Upper lobe of left lung (tissue), 6 donors: ENCODE measurements at places on chromosomes 4 and X.
A peak's percentile ranks its signal among the peaks of the same experiment; 100 is the strongest.

GRCh38 chr4:183499389-183499788 is 5.5 kb upstream of the ING2 start:
- H3K36me3 ChIP-seq = no peaks in the 10 kb centered on the region
- DNase-seq = no peak
- H3K4me3 ChIP-seq = no peak overlapping the region
- H3K4me1 ChIP-seq = peaks cover 7% of the 10 kb centered on the region

- no peaks in the 10 kb centered on the region for H3K4me1 ChIP-seq
- DNase-seq = no peak
- no peak overlapping the region for H3K4me3 ChIP-seq
These were observed 40.2 kb upstream of the MAGED1 start for GRCh38 chrX:51853251-51853650.

GRCh38 chrX:132822634-132823012 is 135.8 kb downstream of the HS6ST2 start:
- no peaks in the 10 kb centered on the region for H3K4me1 ChIP-seq
- H3K27ac ChIP-seq = no peak overlapping the region
- H3K4me3 ChIP-seq = no peak overlapping the region
- no peaks in the 10 kb centered on the region for H3K27me3 ChIP-seq
- DNase-seq = no peak

DNA sequence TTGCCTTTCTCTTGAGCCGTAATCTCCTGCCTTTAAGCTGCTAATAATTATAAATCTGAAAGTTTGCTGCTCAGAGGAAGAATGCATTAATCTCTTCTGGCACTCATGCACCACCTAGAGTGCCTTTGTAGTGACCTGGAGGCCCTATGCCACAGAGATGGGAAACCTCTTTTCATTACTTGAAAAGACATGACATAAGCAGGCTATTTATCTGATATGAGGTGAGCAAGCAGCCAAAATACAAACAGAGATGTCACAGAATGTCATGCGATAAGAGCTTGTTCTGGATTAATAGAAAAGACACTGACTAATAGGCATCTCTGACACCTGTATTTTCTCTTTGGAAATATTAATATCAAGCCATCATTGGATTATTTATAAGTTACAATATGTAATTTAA is 42.3 kb downstream of the GABRB1 start:
- no peaks in the 10 kb centered on the region for H3K4me1 ChIP-seq
- no peaks in the 10 kb centered on the region for H3K27me3 ChIP-seq
- H3K36me3 ChIP-seq = no peaks in the 10 kb centered on the region
- H3K27ac ChIP-seq = no peak overlapping the region
- DNase-seq = no peak
- H3K4me3 ChIP-seq = no peak overlapping the region

GRCh38 chr4:89000844-89001360 is 56.1 kb downstream of the FAM13A start:
- H3K36me3 ChIP-seq = no peaks in the 10 kb centered on the region
- H3K4me1 ChIP-seq = no peaks in the 10 kb centered on the region
- no peak overlapping the region for H3K27ac ChIP-seq
- no peak for DNase-seq
- no peak overlapping the region for H3K4me3 ChIP-seq
- H3K27me3 ChIP-seq = no peaks in the 10 kb centered on the region

- DNase-seq = no peak
- no peaks in the 10 kb centered on the region for H3K36me3 ChIP-seq
- H3K27me3 ChIP-seq = no peaks in the 10 kb centered on the region
- no peak overlapping the region for H3K27ac ChIP-seq
These were observed 34.0 kb upstream of the ARSH start for GRCh38 chrX:2972391-2972790.

- H3K27me3 ChIP-seq = no peaks in the 10 kb centered on the region
- DNase-seq = no peak
- no peak overlapping the region for H3K4me3 ChIP-seq
- H3K27ac ChIP-seq = no peak overlapping the region
- H3K36me3 ChIP-seq = no peaks in the 10 kb centered on the region
These were observed 85.5 kb upstream of the ACSL1 start for GRCh38 chr4:184911310-184911709.

- H3K4me3 ChIP-seq = no peak overlapping the region
- no peaks in the 10 kb centered on the region for H3K4me1 ChIP-seq
- H3K27ac ChIP-seq = no peak overlapping the region
- H3K27me3 ChIP-seq = no peaks in the 10 kb centered on the region
- H3K36me3 ChIP-seq = no peaks in the 10 kb centered on the region
These were observed 19.5 kb upstream of the ZNF41 start for GRCh38 chrX:47502316-47503125.

DNA sequence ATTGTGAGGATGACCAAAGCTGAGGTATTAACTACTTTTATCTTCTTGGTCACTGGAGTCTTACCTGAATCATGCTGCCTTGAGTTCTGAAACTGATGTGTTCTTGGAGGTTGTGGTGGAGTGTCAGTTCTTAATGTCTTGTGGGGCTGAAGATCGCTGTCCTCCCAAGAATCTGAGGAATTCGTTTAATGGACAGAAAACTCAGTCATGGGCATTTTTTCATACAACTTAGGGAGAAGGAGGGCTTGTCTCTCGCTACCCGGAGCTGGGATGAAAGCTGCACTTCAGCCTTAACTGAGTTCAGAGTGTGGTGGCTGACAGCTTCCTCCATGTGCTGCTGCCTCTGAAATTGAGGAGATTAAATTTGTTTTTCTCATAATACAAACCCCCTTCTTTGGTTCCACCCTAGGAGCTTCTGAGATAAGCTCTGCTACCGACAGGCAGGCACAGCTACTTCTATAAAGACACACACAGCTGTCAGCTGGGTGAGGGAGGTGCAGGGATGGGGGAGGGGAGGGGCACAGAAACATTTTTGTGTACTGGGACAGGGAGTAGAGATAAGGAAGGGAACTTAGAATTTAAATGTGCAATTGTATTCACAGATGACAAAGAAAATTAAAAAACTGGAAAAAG is 30.8 kb downstream of the RBBP7 start:
- H3K36me3 ChIP-seq = peaks cover 42% of the 10 kb centered on the region
- no peaks in the 10 kb centered on the region for H3K27me3 ChIP-seq
- DNase-seq = no peak
- H3K4me3 ChIP-seq = no peak overlapping the region

DNA sequence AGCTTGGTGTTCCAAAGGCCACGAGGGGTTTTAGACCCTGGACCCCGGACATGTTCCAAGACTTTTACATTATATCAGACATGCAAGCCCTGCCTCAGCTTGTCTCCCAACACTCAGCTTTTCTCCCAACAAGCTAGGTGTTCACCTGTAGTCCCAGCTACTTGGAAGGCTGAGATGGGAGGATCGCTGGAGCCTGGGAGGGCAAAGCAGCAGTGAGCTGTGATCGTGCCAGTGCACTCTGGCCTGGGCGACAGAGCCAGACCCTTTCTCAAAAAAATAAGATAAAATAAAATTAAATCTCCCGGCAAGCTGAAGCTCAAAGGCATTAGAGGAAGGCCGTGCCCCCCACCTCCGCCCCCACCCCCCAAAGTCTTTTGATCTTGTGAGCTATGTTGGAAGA is 13.7 kb downstream of the CTAG1A start:
- no peaks in the 10 kb centered on the region for H3K4me1 ChIP-seq
- H3K27ac ChIP-seq = no peak overlapping the region
- H3K36me3 ChIP-seq = no peaks in the 10 kb centered on the region
- no peaks in the 10 kb centered on the region for H3K27me3 ChIP-seq

DNA sequence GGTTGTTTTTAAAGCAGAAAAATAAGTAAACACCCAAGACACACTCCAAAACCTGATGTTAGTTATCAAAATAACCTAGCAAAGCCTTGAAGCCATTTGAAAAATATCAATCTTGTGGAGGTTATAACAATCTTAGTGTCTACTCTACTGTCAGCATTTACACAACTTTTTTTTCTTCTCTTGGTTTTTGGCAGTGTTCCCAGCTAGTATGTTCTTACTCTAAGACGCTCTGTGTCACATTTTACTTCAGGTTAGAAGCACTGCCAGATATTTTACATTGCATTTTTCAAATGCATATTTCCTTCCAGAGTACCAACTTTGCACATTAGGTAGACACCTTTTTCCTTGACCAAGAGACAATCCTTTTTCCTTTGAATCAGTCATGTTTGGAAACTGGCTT is 114.0 kb upstream of the INPP4B start:
- no peak overlapping the region for H3K4me3 ChIP-seq
- no peak for DNase-seq
- H3K36me3 ChIP-seq = no peaks in the 10 kb centered on the region
- no peaks in the 10 kb centered on the region for H3K4me1 ChIP-seq
- H3K27ac ChIP-seq = no peak overlapping the region
- no peaks in the 10 kb centered on the region for H3K27me3 ChIP-seq

- no peak overlapping the region for H3K4me3 ChIP-seq
- no peak overlapping the region for H3K27ac ChIP-seq
- H3K27me3 ChIP-seq = no peaks in the 10 kb centered on the region
These were observed 14.4 kb downstream of the KCTD8 start for GRCh38 chr4:44434247-44434646.

DNA sequence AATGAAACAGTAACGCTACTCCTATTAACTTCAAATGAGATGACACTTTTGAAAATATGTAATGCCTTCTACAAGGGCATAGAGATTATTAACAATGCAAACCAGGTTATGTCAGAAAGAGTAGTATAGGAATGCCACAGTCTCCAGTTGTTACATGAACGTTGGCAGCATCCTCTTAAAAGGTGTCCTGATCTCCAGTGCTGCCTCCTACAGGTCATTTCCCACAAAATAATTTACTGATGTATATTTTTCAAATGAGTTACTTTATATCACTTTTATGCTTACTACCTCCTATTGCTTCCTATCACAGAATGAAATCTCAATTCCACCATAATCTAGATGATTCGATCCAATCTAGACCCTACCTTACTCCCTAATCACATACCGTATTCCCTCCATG is 195.2 kb upstream of the EPHA5 start:
- H3K4me3 ChIP-seq = no peak overlapping the region
- H3K4me1 ChIP-seq = no peaks in the 10 kb centered on the region
- H3K27ac ChIP-seq = no peak overlapping the region
- no peaks in the 10 kb centered on the region for H3K27me3 ChIP-seq
- DNase-seq = no peak

GRCh38 chr4:41359836-41360213 is 103.1 kb downstream of the UCHL1 start:
- H3K4me3 ChIP-seq = peak overlapping the region; percentile 89
- no peaks in the 10 kb centered on the region for H3K27me3 ChIP-seq
- no peak for DNase-seq
- H3K36me3 ChIP-seq = no peaks in the 10 kb centered on the region
- H3K27ac ChIP-seq = peak overlapping the region; percentile 80

DNA sequence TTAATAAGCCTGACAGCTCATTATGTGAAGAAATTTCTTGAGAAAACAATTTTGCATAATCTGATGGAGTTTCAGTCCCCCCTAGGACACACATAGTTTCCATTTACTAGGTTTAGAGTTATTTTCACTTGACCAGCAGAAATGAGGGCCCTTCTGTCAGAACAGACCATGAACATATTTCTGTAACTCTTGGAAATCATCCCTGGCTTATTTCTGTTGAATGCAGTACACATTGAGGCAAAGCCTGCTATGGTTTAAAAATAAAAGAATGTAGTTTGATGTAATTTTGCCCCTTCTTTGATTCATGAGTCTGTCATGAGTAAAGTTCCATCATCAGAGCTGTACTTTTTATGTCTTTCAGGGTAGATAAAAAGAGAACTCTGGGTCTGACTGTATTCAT is 104.6 kb upstream of the ETNPPL start:
- no peak overlapping the region for H3K27ac ChIP-seq
- no peak for DNase-seq
- no peak overlapping the region for H3K4me3 ChIP-seq

DNA sequence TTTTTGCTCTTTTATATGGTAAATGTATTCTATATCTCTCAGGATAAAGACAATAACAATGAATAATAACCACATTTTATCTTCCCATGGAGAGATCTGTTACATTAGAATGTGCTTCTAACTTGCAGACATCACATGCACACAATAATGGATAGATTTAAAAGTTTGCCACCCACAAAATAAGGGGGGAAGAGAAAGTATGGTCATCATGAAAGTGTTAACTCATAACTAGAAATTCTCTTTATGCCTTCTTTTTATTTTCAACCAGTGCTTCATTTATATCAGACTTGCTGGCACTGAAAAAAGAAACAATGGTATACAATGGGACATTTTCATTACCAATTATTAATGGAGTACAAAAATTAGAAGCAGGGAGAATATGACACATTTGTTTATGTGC is 470.0 kb downstream of the FAT4 start:
- no peaks in the 10 kb centered on the region for H3K4me1 ChIP-seq
- no peaks in the 10 kb centered on the region for H3K27me3 ChIP-seq
- H3K4me3 ChIP-seq = no peak overlapping the region
- H3K27ac ChIP-seq = no peak overlapping the region

GRCh38 chr4:153365003-153365402 is 20.5 kb downstream of the MND1 start:
- no peaks in the 10 kb centered on the region for H3K4me1 ChIP-seq
- H3K4me3 ChIP-seq = no peak overlapping the region
- H3K36me3 ChIP-seq = no peaks in the 10 kb centered on the region
- DNase-seq = no peak
- no peaks in the 10 kb centered on the region for H3K27me3 ChIP-seq

GRCh38 chrX:63785708-63786040 is 660 bp upstream of the ARHGEF9 start:
- no peak overlapping the region for H3K4me3 ChIP-seq
- H3K27me3 ChIP-seq = no peaks in the 10 kb centered on the region
- H3K36me3 ChIP-seq = no peaks in the 10 kb centered on the region
- no peak overlapping the region for H3K27ac ChIP-seq
- no peaks in the 10 kb centered on the region for H3K4me1 ChIP-seq
- DNase-seq = no peak

DNA sequence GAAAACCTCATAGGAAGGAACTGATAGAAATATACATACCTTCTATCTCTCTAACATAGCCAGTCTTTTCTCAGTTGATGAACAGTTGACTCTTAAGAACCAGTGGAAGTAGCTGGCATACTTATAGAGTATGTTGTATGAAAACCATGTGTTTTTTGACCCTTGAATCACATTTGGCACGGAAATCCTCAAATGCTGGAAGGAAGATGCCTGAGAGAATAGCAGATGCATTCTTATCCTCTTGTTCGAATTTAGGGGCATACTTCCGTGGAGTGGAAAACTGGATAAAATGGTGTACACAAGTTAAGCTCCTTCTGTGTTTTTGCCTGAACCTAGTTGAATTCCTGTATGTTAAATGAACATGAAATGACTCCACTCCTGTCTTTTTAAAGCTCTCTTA is 145.5 kb downstream of the PCDH7 start:
- no peaks in the 10 kb centered on the region for H3K27me3 ChIP-seq
- no peak overlapping the region for H3K4me3 ChIP-seq
- no peak overlapping the region for H3K27ac ChIP-seq

GRCh38 chr4:7145291-7145934 is 46.9 kb upstream of the SORCS2 start:
- DNase-seq = no peak
- H3K4me3 ChIP-seq = no peak overlapping the region
- no peak overlapping the region for H3K27ac ChIP-seq
- no peaks in the 10 kb centered on the region for H3K36me3 ChIP-seq
- no peaks in the 10 kb centered on the region for H3K4me1 ChIP-seq

DNA sequence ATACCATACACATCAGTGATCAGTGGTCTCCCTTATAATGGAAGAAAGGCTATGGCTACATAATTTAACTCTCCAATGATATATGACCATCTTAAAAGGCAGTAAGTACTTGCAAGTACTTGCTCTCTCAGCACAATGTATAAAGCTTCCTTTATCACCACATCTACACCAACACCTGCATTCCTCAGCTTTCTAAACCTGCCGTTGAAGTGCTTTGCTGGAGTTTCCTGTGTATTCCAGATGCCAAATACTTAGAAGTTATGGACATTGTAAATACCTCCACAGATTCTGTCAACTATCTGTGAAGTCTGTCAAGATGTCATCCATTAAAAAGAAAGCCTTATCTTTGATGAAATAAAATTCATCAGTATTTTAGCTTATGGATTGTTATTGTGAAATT is 335.0 kb upstream of the GALNTL6 start:
- no peaks in the 10 kb centered on the region for H3K36me3 ChIP-seq
- DNase-seq = no peak
- H3K27ac ChIP-seq = no peak overlapping the region
